Tongue (tissue), 3 donors: ENCODE measurements at places on chromosomes 4 and X.
A peak's percentile ranks its signal among the peaks of the same experiment; 100 is the strongest.

GRCh38 chr4:138871555-138871875 lies 144.1 kb upstream of the NOCT start:
- peak; percentile 55 for DNase-seq

GRCh38 chr4:39044956-39045826 lies 13.0 kb upstream of the TMEM156 start:
- peak; percentile 53 for DNase-seq

DNA sequence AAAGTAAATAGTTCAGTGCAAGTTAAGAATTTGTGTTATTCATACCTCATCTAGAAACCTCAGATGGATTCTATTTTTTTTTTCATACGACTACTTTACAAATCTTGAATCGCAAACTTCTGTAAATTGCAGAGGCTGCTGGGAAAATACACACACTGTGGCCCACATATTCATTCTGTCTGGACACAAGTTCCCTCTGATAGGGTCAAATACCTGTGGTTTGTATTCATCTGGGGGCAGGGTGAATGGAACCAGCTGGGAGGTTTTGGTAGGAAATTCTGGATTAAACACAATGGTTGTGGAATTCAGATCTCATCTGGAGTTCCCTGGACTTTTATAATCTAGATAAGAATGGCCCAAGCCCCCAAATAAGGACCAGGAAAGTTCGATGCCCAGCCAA lies 56.2 kb downstream of the SPATA18 start:
- DNase-seq, result no peak

DNA sequence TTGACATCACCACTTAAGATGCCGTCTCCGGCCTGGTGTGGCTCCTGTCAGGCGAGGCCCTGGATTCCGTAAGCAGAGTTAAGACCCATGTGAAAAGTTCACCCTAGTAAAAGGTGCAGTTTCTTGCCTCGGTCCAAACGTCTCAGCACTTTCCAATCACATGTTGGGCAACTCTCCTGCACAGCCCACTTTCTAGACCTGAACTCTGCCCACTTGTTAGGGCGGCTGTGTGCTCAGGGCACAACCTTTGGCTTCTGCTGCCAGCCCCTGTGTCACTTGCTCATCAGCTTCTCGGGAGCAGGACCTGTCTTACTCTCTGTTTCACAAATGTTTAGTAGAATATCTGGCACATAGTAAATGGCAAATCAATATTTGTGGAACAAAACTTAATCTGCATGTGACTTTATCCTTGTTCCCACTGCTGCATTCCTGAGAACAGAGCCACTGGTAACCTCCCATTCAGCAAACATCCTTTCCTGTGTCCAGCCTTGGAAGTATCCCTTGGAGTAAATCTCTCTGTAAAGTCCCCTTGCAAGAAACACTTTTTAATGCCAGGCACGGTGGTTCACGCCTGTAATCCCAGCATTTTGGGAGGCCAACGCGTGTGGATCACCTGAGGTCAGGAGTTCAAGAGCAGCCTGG lies 38.7 kb upstream of the SH3RF1 start:
- DNase-seq, result no peak

GRCh38 chrX:72027024-72027913 lies 104.4 kb downstream of the RTL5 start:
- peak; percentile 40 for DNase-seq

- DNase-seq, result no peak
Observed at GRCh38 chrX:4314586-4314985, 601.1 kb upstream of the PRKX start.

DNA sequence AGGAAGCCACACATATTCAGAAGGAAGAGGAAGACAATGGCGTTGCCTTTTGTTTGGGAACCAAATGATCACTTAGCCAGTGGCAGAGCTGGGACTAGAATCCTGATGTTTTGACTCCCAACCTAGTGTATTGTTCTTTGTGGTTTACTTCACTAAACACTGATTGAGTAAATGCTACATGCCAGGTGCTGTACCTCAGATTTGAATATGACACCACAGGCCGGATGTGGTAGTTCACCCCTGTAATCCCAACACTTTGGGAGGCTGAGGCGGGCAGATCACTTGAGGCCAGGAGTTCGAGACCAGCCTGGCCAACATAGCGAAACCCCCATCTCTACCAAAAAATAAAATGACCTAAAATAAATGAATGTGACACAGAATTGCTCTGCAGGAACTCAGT lies 8.4 kb downstream of the NDUFA1 start:
- no peak for DNase-seq

DNA sequence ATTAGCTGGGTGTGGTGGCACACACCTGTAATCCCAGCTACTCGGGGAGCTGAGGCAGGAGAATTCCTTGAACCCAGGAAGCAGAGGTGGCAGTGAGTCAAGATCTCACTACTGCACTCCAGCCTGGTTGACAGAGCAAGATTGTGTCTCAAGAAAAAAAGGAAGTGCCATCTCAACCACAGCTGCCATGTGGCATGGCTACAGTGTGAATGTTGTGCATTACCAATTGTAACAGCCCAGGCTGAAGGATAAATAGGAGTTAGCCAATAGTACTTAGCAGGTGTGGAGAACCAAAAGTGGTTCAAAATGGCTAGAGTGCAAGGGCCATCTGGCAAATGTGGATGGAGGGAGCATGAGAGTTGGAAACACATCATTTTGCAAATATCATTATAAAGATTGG lies 28.9 kb downstream of the SLC25A5 start:
- no peak for DNase-seq

DNA sequence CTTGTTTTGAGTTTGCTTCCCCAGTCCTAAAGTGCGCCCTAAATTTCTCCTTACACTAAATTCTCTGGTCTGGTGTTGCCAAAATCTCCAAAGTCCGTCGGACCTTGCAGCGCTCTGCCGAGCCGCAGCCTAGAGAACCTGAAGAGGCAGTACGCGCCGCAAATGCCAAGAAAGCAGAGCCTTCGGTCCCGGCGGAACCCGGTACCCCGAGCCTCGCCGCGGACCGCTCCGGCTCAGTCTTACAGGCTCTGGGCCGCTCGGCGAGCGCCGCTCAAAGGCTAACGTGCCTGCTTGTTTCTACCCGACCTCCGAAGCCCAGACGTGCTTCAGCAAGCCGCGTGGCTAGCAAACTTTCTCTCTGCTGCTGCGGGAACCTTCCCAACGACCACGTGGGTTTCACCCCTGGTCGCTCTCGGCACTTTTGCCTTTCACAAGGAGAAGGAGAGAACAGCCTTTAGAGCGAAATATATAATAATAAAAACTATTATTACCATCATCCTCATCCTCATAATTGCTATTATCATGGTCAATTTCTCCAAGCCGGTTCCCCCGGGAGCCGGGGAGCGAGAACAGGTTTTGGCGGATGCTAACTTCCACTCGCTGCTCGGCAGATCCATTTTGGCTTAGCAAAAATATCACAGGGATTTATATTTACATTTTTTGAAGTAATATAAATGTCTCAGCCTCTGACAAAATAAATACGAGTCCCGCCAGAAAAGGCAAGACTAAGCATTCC lies 2.2 kb upstream of the HTR2C start:
- no peak for DNase-seq

DNA sequence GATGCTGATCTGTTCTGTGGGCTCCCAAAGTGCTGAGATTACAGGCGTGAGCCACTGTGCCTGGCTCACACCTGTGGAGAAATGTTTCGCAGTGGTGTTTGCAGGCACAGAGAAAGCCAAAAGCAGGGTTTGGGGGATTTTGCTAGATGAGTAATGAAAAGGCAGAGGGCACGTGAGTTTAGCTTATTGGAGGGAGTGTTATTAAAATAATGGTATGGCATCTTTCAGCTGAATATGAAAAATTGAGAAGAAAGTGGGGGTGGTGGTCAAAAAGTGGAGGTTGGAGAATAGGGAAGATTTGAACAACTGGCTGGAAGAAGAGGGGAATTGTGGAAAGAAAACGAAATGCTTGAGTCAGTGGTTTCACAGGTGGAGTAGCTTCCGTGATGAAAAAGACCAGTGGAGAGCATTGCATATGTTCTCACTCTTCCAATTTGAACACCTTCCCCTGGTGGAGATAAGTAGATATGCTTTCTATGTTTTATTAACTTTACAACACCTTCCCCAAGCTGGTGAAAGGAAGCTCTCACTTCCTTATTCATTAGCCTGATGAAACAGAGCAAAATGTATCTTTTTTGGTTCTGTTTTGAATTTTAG lies 1.1 kb upstream of the CHST7 start:
- no peak for DNase-seq

GRCh38 chr4:166146806-166147540 lies 273.9 kb downstream of the TLL1 start:
- DNase-seq, result no peak

DNA sequence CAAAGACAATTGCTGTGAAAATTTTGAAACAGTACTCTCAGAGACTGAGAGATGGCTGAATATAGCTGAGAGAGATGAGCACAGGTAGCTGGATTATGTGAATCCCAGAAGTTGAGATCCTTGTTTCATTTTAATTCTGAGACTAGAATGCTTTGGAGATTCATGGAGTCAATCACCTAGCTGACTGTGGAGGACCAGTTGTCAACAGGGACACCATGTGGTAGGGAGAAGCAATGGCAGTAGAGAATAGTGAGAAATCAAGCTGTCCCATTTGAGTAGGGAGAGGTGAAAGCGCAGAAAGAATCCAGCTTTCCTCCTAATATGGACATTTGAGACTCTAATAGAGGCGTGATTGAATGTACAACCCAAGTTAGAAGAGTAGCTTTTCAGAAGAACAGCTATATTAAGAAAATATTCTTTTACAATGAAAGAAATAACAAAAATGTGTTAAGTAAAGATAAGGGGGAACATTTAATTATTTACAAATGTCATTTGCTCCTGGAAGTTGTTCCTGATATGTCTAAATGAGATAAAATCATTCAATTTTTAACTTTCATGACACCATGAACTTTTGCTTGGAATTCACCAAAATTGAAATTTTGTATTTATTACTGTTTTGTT lies 30.3 kb upstream of the GLRB start:
- peak; percentile 74 for DNase-seq

DNA sequence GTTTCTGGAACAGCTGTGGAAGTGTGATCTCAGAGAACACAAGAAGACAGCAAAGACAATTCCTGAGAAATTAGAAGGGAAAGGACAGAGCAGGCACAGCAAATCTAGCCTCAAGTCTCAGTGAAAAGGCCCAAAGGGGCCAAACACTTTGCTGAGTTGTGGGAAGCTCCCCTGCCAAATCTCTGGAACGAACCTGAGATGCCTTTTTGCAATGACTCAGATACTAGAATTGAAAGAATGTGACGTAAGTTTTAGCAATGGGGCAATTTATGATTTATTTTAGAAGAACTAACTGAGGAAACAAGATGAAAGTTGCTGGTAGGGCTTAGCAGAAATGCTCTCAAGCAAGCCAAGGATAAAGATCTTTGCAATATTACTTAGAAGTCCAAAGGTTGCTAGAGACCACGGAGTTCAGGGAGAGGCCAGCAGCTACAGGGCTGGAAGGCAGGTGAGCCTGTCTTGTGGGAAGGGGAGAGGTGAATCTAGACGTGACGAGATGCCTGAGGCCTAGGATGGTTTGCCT lies 92.8 kb downstream of the AMELX start:
- peak; percentile 27 for DNase-seq

GRCh38 chr4:71259911-71260331 lies 78.9 kb upstream of the SLC4A4 start:
- DNase-seq, result no peak

- no peak for DNase-seq
Observed at GRCh38 chr4:24056289-24056688, 166.4 kb upstream of the PPARGC1A start.

DNA sequence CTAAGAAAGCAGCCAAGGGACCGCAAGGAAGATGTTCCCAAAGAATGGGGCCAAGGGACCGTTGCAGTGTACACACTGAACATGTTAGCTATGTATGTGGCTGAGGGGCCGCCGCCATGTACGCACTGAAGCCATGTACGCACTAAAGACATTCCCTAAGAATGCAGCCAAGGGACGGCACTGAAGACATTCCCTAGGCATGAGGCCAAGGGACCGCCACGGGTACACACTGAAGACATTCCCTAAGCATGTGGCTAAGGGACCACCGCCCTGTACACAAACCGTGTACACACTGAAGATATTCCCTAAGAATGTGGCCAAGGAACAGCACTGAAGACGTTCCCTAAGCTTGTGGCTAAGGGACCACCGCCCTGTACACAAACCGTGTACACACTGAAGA lies 54.0 kb downstream of the DHRSX start:
- DNase-seq, result no peak

DNA sequence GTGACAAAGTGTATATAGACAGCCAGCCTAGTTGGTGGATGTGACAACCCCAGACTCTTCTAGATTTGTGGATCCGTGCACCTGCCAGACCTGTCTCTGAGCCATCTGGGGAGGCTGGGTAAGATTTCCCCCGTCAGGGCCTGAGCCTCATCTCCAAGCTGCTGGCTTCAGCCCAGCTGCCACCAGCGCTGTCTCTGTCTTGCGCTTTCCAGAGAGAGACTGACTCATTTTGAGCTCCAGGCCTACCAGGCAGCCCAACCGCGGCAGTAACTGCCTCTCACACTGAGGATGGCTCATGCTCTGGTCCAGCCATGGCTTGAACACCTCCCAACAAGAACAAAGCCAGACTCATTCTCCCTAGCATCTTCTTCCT lies 26.4 kb downstream of the NOP14 start:
- no peak for DNase-seq

- no peak for DNase-seq
Observed at GRCh38 chrX:94576367-94577004, 902.5 kb downstream of the FAM133A start.

DNA sequence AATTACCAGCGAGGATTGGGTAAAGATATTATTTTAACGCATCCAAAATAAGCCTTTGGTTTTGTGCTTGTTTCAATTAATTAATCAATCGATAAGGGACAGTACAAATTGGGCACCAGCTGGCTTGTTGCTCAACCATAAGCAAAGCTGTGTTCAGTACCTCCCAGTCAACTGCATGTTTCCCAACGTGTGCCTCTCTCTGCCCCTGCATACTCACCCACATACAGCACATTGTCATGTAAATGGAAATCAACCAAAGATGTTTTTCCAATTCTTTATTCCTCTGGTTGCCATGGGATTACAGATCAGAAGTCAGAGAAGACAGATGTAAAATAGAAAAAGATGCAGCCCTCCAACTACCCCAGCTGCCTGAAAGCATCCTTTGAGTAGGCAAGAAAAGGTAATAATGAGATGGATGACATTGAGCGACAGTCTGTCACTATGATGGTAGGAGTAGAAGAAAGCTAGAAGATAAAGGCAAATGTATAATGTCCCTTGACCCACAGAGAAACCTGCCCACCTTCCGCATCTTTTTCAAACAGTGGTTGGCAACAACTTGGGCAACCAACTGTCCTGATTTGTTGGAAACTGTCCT lies 92.7 kb upstream of the TSPAN7 start:
- DNase-seq, result no peak

DNA sequence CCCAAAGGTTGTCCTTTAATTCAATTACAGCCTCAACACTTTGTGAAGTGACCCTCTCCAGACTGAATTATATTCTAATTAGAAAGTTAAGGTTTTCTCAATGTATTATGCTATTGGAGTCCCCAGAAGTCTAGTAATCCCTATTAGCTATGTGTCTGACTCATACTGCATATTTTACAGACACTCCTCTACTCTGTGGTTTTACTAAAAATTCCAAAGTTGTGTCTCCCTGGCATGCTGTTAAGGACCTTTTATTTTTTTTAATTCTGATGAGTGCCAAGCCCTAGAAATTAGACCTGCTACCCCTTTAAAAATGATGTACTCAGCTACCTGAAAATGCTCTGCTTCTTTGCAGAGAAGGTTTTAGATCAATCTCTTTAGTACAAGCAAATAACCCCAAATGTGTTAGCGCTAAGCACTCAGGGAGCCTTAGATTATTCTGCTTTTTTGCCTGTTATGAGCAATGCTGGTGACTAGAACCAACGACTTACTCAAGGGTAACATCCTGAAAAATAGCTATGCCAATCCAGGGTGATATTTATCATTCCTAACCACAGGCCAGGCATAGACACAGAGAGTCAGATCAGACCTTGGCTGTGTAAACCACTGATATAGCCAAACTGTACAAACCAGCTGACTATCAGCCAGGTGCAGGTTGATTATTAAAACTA lies 26.1 kb upstream of the CXCL13 start:
- no peak for DNase-seq
